ENCODE measurements at places on chromosomes 7 and 10.

- no peak for DNase-seq
These were observed 40.3 kb downstream of the ANKRD7 start for GRCh38 chr7:118264836-118265235.

DNA sequence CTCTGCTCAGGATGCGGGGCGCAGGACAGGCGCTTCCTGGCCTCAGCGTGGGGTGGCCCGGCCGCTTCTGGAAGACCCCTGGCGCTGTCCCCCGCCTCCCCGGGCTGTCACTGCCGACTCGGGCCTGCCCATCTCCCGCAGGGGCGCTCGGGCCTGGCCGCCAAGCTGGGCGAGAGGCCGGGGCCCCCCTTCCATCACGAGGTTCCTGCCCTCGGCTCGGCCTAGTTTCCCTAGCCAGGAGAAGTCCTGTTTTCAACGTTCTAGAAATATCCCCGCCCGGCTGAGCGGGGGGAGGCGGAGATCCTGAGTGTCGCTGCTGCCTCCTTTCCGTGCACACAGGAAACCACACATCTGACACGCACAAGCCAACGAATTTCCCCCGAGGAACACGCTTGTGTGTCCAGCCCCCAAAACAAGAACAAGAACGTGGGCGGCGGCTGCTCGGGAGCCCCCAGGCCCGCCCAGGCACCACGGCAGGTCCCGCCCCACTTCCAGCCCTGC lies 33.7 kb downstream of the AP5Z1 start:
- no peak for DNase-seq

DNA sequence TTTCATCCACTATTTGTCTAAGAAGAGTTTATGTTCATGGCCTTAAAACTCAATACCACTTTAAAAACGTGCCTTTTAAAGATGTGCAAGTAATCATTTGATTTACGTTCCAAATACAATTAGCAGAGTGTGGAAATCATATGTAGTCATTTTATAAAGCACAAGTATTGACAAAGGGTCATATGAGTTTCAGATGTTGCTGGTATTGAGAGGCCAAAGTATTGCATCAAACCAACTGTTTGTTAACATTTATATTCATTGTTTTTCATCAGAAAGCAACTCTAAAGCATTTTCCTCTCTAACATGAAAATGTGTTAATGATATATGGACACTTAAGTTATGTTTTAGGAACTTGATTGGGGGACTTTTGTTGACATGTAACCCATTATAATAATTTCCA lies 11.5 kb upstream of the TSGA13 start:
- no peak for DNase-seq

- no peak for DNase-seq
These were observed 158.8 kb downstream of the ANK3 start for GRCh38 chr10:60230892-60231291.

DNA sequence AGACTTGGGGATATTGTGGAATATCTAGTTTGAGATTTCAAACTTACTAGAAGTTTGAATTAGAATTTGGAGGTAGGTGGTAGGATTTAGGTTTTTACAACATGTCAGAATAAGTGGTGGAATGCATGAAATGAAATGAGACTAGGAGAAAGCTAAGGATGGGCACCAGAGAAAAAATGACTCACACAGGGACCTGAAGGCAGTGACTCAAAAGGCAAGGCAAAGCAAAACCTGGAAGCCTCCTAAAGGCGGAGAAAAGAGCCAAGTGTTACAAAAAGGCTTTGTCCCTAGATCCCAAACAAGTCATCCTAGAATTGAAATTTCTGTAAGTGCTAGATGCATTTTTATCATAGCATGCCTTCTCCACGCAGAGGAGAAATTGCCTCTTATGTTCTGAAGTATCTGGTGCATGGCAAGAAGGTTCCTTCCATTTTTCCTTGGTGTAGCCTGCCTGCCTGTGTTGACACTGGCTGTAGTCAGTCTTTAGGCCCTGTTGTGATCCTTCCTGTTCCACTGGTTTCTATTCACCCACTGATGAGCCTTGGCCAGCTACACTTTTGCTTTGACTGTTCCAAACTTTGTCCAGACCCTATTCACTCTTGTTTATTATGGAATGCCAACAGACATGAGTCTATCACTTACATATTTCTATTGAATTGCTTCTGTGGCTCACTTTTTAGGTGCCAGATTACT lies 109.3 kb downstream of the ETV1 start:
- no peak for DNase-seq

GRCh38 chr7:16747102-16747501 lies 6.5 kb upstream of the TSPAN13 start:
- DNase-seq, result no peak

- DNase-seq, result no peak
These were observed 16.8 kb upstream of the GPR15LG start for GRCh38 chr10:84156768-84157167.

- no peak for DNase-seq
These were observed 146.6 kb upstream of the RNF32 start for GRCh38 chr7:156493942-156494341.

GRCh38 chr7:102883098-102883860 lies 29.5 kb upstream of the LRRC17 start:
- no peak for DNase-seq

DNA sequence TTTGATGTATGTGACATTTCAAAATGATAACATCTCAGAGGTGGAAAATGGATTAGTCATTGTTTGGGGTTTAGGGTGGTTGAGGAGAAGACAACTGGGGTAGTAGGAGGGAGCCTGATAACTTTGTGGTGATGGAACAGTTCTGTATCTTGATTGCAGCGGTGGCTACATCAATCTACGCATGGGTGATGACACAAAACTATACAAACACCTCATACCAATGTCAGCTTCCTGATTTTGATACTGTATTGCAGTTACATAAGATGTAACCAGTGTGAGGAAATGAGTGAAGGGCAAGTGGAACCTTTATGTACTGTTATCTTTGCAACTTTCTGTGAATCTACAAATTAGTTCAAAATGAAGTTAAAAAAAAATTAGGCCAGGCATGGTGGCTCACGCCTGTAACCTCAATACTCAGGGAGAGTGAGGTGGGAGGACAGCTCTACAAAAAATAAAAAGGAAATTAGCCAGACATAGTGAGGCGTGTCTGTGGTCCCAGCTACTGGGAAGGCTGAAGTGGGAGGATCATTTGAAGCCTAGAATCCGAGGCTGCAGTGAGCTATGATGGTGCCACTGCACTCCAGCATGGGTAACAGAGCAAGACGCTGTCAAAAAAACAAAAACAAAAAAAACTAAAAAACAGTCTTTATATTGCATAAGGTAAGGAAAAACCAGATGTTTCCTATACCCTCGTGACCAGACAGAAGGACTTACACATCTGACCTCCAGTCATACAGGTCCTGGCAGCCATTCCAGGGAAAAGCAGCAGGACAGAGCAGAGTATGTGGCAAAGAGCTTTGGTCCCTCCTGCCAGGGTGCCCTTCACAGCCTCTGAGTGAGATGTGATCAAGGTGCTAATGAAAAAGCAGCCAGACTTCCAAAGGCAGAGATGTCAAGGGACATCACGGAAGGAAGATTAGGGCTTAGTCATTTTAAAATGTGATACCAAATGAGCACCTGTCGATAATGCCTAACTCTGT lies 50.8 kb downstream of the CYTH3 start:
- DNase-seq, result peak; percentile 40

DNA sequence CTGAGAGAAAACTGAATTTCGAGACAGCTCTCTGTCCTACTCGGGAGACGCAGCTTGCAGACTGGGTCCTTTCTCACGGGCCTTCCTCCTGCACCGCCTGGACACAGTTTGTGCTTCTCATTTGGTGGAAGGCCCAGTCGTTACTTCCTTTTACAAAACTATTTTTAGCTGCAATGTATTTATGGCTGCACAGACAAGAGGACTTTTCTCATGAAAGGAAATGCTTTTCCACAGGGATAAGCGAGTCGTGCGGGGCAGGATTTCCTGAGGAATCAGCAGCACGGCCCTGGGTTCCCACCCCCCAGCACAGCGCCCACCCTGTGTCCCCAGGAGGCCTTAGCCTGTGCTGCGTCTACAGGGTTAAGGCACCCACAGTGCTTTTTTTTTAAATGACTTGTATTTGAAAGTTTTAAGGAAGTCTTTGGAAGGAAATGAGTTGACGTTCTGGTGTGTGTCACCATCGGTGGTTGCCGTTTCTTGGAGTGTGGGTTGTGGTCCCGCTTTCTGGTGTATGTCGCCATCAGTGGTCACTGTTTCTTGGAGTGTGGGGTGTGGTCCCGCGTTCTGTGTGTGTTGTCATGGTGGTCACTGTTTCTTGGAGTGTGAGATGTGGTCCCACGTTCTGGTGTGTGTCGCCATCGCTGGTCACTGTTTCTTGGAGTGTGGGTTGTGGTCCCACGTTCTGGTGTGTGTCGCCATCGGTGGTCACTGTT lies 50.9 kb downstream of the INPP5A start:
- DNase-seq, result no peak

DNA sequence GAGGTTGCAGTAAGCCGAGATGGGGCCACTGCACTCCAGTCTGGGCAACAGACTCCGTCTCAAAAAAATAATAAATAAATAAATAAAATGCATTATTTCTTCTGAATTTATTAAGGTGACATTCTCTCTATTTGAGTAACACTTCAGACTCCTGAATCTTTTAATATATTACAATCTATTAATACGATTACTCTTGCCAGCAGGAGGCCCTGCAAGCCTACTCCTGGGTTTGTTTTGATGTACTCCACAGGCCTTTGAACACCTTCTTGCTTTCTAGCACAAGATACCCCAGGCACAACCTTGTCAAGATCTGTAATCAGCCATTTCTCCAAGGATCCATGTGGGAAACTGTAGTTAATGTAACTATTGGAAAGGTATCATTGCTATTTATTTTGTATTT lies 63.5 kb downstream of the COBL start:
- DNase-seq, result no peak

GRCh38 chr7:22194658-22195273 lies 162.2 kb downstream of the RAPGEF5 start:
- DNase-seq, result no peak

GRCh38 chr7:132573251-132573955 lies 2.9 kb downstream of the PLXNA4 start:
- no peak for DNase-seq

- DNase-seq, result no peak
These were observed 6.6 kb upstream of the PDLIM1 start for GRCh38 chr10:95297402-95297801.

- DNase-seq, result no peak
These were observed 53.3 kb downstream of the FIGNL1 start for GRCh38 chr7:50396856-50397255.

GRCh38 chr10:761376-761775 lies 71.9 kb upstream of the DIP2C start:
- no peak for DNase-seq

GRCh38 chr7:85529201-85529600 lies 342.3 kb upstream of the SEMA3D start:
- DNase-seq, result no peak

DNA sequence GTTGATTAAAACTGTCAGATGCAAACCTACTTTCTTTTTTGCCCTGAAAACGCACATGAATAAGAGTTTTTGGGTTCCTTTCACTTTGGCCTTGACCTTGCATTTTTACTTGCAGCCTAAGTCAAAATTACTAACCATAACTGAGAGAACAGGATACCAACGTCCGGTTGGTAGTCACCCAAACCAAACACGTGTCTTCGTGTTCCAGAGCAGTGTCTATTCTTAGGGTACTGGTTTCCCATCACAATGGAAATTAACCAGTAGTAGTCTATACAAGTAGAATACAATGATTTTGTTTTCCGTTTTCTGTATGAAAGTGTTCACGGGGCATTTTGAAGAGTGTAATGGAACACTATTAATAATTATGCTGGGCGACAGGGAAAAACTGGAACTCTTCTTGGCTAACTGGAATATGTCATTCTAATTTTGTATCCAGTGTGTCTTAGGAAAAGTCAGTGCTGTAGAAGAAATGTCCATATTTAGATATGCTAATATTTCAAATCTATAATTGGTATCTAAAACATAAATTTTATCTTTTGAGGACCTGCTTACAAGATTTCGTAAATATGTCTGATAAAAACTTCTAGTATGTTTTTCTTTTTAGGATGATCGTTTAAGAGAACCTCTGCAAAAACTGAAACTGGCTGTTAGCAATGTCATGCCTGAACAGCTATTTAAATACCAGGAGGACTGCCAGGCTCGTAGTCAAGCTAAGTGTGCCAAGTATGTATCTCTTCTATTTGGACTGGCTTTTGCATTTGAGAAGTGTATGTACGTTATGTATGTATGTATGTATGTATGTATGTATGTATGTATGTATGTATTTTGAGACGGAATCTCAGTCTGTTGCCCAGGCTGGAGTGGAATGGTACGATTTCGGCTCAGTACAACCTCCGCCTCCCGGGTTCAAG lies 40.9 kb downstream of the UBN2 start:
- DNase-seq, result no peak

- no peak for DNase-seq
These were observed 73.9 kb downstream of the ATE1 start for GRCh38 chr10:121853950-121854349.

DNA sequence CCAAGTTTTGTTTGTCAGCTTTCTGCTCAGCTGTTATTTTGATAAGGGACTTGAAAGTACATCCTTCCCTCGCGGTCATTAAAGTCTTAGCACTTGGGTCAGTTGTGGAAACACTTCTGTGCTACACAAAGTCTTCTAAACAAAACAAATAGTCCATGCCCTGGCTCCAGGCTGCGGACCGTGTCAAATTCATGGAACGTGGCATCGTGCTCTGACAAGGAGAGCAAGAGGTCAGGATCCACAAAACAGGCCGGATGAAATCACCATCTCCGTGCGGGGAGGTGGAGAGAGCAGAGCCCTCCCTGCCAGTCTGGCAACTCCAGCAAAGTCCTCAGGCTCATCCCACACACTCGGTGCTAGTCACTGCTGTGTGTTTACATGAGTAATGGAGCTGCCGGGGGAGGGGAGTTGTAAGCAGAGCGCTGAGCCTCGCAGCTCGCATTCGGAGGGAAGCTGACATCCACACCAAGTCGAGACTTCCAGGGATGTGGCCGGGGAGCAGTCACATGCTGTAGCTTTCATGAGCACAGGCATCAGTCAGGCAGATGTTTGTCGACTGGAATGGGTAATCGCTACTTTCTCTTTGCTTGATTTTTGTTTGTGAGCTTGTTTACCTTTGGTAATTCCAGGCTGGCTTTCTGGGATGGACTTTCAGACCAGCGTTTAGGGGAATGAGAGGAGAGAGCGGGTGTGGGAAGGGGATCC lies 147.6 kb downstream of the ARID5B start:
- DNase-seq, result peak; percentile 79

GRCh38 chr7:90726623-90727022 lies 130.5 kb downstream of the CDK14 start:
- no peak for DNase-seq

DNA sequence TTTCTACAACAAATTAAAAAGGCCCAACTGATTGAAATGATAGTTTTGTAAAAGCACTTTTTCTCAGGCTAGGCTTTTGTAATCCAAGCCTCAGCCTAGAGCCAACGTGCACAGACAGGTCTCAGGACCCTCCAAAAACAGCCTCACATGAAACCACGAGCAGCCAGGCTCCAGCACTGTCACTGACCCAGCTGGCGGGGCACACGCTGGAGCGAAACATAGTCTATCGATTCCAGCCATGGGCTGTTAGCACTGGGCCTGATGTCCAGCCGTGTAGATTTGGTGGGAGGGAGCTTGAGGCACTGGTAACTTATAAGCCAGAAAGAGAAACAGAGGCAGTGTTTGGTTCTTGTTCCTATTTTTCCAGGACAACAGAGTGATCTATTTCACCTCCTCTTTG lies 104.5 kb downstream of the EBF3 start:
- no peak for DNase-seq
